ENCODE measurements at places on chromosomes 16 and 17.

DNA sequence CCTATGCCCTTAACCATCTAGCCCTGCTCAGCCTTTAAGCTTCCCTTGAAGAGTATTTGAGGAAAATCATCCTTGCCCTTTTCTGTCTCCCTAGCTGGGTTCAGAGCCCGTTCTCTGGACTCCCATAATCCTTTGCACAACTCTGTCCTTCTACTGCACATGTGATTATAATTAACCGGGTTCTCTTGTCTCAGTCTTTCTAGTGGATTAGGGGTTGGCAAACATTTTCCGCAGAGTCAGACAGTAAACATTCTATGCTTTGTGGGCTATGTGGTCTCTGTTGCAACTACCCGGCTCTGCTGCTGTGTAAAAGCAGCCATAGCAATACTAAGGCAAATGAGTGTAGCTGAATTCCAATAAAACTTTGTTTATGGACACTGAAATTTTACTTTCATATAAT, 80.0 kb downstream of the CDRT15 start:
- DNase-seq = no peak

- DNase-seq = no peak
These were observed 27.4 kb downstream of the KIAA0513 start for GRCh38 chr16:85054948-85055492.

DNA sequence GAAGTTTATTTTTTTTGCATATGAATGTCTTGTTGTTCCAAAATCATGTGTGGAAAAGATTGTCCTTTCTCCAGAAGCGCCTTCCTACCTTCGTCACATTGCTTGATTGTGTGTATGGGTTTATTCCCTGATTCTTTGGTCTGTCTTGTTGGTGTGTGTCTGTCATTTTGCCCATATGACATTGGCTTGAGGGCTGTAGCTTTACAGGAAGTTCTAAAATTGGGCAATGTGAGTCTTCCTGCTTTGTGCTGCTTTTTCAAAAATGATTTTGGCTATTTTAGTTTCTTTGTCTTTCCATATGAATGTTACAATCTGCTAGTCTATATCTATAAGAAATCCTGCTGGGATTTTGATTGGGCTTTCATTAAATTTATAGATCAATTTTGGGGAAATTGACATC, 217.2 kb downstream of the SNX29 start:
- no peak for DNase-seq

GRCh38 chr17:74484066-74484465, 17.6 kb downstream of the CD300A start:
- no peak for DNase-seq

GRCh38 chr16:72172105-72173034, at the start of gene PMFBP1:
PMFBP1 (minus strand) TSS chr16:72172155; CDS start chr16:72171208, 947 bp downstream.
- peak; percentile 60 for DNase-seq

- peak; percentile 36 for DNase-seq
These were observed 1.3 kb upstream of the MPG start for GRCh38 chr16:76535-77272.

GRCh38 chr17:17258998-17259397, 22.0 kb upstream of the FLCN start:
- no peak for DNase-seq

GRCh38 chr17:47654991-47655390, 5.3 kb downstream of the KPNB1 start:
- DNase-seq = no peak
